ENCODE measurements at places on chromosomes 12 and 14. TPM values are rescaled to one million over a fixed set of nuclear protein-coding genes. Genes with fewer than 3 reads are reported as not detected.

GRCh38 chr14:29906256-29906870, 21.3 kb downstream of the PRKD1 start:
- H3K4me1 ChIP-seq, result no peaks in the 10 kb centered on the region
- H3K36me3 ChIP-seq, result no peaks in the 10 kb centered on the region
- no peak for DNase-seq

DNA sequence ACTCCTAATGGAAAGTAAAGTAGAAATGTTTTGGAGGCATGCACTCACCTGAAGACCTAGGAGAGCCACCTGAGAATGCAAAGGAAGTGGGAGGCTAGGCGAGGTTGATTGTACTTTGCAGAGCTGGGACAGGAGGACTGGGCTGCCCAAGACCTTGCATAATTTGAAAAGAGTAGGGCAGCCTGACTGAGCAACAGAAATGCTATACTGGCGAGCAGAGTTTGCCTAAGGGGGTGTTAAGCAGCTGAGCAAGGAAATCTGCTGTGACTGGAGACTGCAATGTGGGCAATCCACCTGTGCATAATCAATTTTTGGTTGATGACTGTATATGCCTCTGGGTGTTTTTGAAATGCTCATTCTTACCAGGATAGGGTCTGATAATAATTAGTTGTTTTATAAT, 834.1 kb downstream of the TRHDE start:
- no peaks in the 10 kb centered on the region for H3K27me3 ChIP-seq
- H3K27ac ChIP-seq, result no peak overlapping the region
- H3K36me3 ChIP-seq, result no peaks in the 10 kb centered on the region
- DNase-seq, result no peak
- no peak overlapping the region for H3K4me3 ChIP-seq
- no peaks in the 10 kb centered on the region for H3K4me1 ChIP-seq

DNA sequence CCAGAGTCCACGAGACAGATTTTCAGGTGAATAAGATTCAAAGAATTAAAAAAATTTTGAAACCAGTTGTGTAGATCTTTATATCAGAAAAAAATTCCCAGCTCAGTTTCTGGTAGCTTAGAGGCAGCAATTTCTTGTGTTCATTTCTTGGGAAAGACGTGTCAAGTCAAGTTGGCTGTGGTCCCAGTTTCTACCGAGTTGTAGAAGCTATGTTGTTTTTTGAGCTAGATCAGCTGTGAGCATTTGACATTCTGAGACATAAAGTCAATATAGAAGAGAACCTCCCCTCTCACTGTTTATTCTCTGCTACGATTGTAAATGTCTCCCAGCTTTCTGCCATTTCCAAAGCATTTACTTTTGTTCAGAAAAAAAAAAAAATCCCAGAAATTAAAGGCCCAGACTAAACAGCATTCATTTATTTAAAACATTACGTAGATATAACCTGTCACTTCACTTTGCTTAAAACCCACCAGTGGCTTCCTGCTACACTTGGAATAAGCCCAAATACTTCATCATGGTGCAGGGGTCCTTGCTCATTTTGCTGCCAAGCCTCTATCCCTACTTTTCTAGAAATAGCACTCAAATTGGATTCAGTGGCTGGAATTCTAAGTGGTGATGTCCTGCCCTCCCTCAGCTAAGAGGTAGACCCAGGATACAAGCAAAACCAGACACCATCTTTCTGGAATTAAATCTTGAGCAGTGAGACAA, 20.6 kb upstream of the PYGL start:
- no peak for DNase-seq
- H3K27ac ChIP-seq, result no peak overlapping the region
- H3K36me3 ChIP-seq, result no peaks in the 10 kb centered on the region
- H3K4me3 ChIP-seq, result no peak overlapping the region

- H3K36me3 ChIP-seq, result no peaks in the 10 kb centered on the region
- DNase-seq, result no peak
- peaks cover 12% of the 10 kb centered on the region for H3K27me3 ChIP-seq
- H3K4me3 ChIP-seq, result no peak overlapping the region
These were observed 3.1 kb upstream of the RIC8B start for GRCh38 chr12:106771425-106771824.

Gene ADCK1
- 10.5 TPM for polyA plus RNA-seq
